ENCODE measurements at places on chromosomes 7 and 10.

- DNase-seq: no peak
These were observed 568.4 kb downstream of the TCERG1L start for GRCh38 chr10:130742941-130743675.

DNA sequence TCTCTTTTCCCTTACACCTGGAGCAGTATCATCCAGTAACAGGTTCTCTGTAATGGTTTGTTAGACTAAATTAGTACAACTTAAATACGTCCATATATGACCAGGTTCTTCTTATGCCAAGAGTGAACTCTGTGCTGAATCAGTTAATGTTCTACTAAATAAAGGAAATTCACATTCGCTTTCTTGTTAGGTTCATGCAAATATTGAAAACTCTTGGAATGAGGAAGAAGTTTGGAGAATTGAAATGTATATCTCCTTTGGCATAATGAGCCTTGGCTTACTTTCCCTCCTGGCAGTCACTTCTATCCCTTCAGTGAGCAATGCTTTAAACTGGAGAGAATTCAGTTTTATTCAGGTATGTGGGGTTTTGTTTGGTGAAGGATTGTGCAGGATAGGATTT is 15.3 kb upstream of the CFAP69 start:
- no peak for DNase-seq

- DNase-seq: no peak
These were observed 52.2 kb upstream of the SHH start for GRCh38 chr7:155864271-155864985.

- no peak for DNase-seq
These were observed 11.4 kb upstream of the CHST3 start for GRCh38 chr10:71952745-71953144.

- DNase-seq: no peak
These were observed 34.3 kb upstream of the SMC3 start for GRCh38 chr10:110533149-110533548.

DNA sequence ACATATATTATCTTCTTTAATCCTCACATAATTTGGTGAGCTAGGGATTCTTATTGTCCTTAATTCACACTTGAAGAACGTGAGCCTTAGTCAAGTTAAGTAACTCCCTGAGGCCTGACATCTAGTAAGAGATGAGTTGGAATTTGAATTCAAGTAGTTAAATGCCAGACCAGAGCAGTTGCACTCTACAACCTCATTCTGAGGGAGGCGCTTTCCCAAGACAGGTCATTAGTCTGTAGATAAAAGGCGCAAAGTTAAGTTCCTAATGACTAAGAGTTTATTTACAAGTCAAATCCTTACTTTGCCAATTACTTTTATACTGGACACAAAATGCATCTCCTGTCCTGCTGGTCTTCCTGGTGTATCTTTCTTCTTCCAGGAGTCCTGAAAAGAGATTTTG is 3.6 kb upstream of the EXOC6 start:
- no peak for DNase-seq

DNA sequence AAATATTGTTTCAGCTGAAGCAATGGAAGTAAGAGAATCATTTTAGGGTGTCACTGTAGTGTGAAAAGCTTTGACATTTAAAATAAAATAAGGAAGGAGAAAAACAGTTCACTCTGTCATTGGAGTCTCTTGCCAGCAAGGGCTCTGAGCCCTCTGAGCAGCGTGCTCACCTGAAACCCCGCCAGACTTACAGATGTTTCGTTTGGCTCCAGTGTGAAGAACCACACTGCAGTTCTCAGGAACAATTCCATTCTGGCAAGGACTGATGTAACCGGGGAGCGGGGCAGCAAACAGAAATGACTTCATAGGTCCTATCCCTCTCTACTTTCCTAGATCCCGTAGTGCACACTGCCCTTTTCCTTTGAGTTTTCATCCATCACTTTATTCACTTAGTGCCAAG is 164.3 kb downstream of the CELF2 start:
- DNase-seq: no peak

DNA sequence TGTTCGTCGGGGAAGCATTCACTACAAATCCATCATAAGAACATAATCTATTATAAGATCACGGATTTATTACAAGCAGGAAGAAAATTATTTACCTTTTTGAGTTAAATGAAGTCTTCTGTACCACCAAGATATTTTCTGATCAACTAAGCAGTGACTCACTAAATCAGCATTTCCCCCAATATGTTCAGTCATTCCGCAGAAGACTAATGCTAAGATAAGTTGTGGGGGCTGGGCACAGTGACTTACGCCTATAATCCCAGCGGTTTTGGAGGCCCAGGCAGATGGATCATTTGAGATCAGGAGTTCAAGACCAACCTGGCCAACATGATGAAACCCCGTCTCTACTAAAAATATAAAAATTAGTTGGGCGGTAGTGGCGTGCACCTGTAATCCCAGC is 144.2 kb upstream of the EGR2 start:
- DNase-seq: no peak

- peak; percentile 59 for DNase-seq
These were observed at the start of gene MINDY4 for GRCh38 chr7:30771174-30771879. Gene MINDY4 (plus strand): TSS chr7:30771417. CDS start chr7:30771494, 77 bp downstream.

DNA sequence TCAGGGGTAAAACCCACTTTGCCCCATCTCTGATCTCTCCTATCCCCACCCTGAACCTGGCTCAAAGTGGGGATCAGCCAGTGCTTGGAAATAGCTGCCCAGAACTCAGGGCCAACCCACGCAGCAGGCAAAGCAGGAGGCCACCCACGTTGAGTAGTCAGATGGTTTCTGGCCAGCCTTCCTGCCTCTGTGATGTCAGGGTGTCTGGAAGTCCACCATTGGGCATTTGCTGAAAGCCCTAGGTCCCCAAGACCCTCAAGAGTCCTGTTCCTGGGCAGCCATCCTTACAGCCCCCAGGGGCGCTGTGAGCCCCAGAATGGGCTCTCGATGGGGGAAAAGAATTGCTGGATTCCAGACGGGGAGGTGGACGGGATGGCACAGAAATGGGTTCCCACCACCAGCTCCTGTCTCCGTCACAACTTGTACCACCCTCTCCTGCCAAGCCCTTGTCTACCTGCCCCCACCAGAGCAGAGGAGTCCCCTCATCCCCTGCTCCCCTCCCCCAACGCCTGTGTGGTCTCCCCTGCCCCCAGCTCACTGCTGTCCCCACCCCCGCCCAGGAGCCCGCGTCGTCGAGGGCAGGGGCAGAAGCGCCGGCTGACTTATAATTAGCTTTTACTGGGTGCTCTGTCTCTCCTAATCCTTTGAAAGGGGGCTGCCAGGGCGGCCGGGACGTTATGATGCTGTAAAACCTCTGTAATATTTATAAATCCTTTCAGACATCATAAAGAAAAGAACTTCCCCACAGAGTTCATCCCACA is 3.9 kb downstream of the MYL10 start:
- DNase-seq: no peak

DNA sequence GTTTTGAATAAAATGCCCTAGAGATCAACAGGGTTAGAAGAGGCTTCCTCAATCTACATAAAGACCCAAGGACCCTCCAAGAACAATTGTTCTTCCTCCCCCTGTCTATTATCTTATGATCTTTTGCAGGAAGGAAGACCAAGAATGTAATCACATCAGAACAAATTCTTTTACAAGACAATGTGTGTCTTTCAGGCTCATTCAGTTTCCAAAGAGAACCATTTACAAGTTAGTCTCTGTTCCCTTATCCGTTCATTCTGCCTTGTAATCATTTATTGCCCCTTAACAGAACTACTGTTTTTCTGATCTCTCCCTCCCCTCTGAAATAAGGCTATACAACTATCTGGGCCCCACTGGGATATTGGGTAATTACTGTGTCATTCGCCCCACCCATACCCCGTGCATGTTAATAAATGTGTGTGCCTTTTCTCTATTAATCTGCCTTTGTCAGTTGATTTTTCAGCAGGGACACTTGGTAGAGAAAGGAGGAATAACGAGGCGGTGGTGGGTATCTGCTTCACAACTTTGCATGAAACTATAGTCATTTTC is 5.7 kb upstream of the MKRN1 start:
- DNase-seq: no peak

DNA sequence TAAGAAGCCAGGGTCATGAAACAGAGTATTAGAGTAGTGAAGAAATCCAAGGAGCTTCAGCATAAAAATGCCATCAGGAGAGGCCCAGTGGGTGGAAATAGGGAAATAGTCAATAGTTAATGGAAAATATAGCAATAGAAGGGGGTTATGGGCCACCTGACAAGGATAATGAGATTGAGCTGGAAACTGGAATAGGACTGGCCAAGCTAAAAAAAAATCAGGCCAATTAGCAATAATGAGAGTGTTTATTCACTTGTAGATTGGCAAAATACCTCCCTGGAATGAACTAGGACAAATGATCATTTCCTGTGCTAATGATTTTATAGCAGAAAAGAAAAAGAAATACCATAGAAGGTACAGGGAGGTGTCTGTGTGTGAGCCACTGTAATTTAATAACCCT is 97.9 kb downstream of the PLCE1 start:
- DNase-seq: no peak

GRCh38 chr10:72511459-72511858 is 114.4 kb downstream of the MICU1 start:
- DNase-seq: no peak
